ENCODE measurements at places on chromosomes 3 and 15.

DNA sequence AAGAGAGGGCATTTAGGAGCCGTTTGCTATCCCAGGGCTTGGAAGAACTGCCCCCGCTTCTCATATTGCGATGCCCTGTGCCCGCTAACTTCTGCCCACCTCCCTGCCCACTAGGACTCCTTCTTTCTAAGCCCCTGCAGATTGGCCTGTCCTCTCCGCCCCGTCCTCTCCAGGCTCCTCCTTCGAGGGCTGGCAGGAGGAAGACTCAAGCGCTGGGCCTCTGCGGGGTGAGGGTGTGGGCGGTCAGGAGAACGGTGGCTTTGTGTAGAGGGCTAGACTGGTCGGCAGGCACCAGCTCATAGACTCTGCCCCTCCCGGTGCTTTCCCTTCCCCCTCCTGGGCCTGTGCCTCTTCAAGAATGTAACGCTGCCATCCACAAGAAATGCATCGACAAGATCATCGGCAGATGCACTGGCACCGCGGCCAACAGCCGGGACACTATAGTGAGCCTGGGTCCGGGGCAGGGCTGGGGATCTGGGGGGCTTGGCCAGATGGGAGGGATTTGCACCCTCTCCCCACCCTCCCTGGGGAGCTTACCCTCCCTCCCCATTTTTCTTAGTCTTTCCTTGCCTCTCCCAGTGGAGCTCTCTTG, 21.9 kb downstream of the PRKCD start:
- DNase-seq: no peak

GRCh38 chr15:100175406-100176114, 166.2 kb downstream of the ADAMTS17 start:
- no peak for DNase-seq

- no peak for DNase-seq
Observed at GRCh38 chr3:67601919-67602608, 52.3 kb downstream of the SUCLG2 start.

GRCh38 chr15:39130556-39131379, 450.1 kb upstream of the THBS1 start:
- no peak for DNase-seq

DNA sequence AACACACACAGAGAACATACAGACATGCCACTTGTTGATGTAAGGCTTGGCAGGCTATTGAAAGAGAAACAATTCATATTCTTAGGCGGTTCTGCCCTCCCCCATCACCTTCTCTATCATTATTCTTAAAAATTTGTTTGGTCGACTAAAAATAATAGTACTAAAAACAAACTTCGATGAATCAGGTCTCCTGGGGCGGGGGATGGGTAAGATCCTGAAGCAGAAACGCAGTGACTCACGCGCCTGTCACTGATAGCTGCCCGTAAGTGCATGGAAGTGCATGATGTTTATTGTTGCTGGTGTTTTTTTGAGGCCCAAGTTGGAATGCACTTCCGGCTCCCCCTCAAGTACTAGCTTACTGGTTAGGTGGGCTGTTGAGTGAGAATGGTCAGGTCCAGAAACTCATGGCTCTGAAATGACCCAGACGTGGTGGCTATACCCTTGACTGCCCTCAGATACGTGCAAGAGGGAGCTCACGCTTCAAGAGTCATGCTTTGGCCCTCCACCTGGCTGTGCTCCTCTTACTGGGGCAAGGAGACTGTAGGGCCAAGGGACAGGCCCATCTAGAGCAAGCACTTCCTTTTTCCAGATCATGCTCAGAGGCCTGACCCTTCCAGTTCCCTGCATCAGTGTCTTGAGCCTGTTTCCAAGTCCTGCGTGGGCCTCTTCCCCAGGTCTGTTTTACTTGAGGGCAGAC, 10.9 kb downstream of the SMAD3 start:
- DNase-seq: no peak
